ENCODE measurements at places on chromosomes 12 and 14.
A peak's percentile ranks its signal among the peaks of the same experiment; 100 is the strongest.

- no peak for DNase-seq
Measured at GRCh38 chr14:98028162-98028561, 1231.0 kb downstream of the VRK1 start.

DNA sequence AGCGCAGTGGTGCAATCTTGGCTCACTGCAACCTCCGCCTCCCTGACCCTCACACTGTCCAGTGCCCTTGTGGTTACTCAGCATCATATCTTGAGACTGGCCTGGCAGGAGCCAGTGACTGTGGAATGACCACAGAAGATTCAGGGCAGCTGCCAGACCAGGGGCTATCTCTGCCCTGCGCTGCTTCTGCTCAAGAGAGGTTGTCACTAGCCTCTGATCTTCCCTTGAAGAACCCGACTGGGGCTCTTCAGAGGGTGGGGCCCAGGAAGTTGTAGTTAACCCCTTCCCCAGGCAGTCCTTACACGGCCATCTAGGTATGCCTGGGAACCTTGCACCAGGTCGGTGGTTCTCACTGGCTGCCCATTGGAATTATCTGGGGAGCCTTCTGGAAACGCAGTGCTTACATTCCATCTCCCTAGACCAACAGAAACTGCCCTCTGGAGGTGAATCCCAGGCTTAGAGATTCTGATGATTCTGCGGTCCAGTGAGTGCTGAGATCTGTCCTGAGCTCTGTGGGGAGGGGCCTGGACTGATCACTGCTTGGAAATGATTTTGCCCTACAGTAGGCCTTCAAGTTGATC, 41.4 kb downstream of the PLEKHG3 start:
- DNase-seq = no peak

DNA sequence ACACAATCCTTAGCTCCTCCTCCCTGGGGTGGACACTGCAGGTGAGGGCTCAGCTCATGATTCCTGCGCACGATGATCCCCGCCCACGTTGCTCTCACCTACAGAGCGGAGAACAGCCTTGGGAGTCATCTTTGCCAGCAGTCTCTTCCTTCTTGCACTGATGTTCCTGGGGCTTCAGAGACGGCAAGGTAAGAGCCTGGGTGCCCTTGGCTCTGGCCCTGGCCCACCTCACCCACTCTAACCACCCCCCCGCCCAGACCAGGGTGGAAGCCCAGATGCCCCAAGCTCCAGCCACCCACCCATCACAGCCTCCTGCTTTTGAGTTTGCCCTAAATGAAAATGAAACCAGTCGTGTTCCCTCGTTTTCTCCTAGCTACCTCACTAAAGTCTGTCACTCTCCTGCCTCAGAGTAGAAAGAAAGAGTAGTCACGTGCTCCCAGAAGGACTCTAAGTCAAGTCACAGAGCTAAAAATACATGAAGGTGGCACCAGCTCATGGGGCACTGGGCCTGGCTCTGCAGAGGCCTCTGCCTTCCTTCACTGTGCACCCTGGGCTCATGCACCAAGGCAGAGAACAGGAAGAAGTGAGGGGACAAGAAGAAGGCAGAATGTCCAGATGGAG, 9.0 kb downstream of the TAPBPL start:
- DNase-seq = no peak

DNA sequence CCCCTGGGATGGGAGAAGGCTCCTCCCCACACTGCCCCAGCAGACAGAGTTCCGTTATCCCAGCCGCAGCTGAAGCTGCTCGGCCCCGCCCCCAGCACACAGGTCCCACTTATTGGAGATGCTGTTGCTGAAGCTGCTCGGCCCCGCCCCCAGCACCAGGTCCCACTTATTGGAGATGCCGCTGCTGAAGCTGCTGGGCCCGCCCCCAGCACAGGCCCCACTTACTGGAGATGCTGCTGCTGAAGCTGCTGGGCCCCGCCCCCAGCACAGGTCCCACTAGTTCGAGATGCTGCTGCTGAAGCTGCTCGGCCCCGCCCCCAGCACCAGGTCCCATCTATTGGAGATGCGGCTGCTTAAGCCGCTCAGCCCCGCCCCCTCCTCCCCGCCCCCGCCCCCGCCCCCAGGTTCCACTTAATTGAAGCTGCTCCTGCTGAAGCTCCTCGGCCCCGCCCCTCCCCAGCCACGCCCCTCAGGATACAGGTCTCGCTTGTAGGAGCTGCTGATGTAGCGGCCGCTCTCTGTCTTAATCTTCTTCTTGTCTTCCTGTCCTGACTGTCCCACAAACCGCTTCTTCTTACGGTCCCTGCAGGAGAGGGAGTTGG, 12.0 kb downstream of the CFAP73 start:
- DNase-seq = peak; percentile 78

GRCh38 chr12:6158749-6159148, 34.3 kb upstream of the VWF start:
- DNase-seq = no peak

DNA sequence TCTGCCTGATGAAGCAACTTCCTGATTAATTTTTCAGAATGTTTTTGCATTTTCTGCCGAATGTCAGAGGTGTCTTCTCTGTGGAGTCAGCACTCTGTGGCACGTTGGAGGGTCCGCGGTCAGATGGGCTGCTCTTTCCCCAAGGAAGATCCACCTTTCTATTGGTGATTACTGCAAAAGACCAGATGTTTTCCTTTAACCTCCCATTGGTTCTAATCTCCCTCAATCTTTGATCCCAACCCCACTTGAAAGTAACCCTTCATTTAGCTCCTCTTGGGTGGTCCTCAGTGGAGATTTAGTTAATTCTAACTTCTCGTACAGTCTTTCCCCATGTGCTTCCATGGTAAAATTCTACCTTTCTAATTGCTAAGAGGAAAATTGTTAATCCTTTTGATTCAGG, 397.7 kb upstream of the DDHD1 start:
- no peak for DNase-seq

- DNase-seq = peak; percentile 85
Measured at GRCh38 chr12:53208877-53209463, 1.9 kb upstream of the ITGB7 start.

DNA sequence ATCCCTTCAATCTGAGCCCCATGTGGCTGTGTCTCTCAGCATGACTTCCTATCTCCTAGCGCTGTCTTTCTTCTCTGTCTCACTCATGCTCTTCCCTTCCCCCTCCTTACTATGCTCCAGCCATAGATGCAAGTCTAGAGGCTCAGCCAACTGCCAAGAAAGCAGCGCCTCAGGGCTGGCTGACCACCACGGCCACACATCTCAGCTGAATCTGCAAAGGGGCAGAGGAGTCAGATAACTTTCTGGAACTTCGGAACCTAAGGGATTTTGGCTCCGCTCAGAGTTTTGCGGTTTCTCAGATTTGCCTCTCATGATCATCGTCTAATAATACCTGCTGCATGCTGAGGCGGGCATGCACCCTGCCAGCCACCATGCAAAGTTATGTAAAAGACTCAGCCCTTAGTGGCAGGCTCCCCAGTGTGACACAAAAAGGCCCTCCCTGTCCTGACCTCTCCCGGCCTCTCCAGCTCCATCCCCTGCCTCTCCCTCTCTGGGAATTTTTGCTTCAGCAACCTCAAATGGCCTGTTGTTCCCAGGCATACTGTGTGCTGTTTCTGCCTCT, 5.0 kb upstream of the FGF6 start:
- no peak for DNase-seq

GRCh38 chr14:63275611-63276010, 43.1 kb downstream of the GPHB5 start:
- DNase-seq = no peak

DNA sequence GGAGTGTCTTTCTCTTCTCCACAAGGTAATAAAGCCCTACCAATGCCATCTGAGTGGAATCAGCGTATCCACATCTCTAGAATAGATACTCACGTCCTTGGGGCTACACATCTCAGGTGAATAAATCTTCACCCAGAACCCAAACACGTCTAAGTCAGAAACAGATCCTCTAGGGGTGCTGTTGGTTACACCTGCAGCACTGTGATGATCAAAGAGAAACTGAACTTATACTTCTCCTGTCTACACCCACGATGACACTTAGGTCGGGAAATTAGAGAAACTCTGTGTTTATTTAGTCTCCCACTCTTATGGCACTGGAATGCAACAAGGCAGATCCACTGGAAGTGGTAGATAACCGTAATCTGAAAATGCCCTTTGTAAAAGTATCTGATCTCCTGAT, 46.2 kb downstream of the WIF1 start:
- DNase-seq = no peak

- no peak for DNase-seq
Measured at GRCh38 chr12:45974171-45974719, 16.1 kb downstream of the SCAF11 start.

DNA sequence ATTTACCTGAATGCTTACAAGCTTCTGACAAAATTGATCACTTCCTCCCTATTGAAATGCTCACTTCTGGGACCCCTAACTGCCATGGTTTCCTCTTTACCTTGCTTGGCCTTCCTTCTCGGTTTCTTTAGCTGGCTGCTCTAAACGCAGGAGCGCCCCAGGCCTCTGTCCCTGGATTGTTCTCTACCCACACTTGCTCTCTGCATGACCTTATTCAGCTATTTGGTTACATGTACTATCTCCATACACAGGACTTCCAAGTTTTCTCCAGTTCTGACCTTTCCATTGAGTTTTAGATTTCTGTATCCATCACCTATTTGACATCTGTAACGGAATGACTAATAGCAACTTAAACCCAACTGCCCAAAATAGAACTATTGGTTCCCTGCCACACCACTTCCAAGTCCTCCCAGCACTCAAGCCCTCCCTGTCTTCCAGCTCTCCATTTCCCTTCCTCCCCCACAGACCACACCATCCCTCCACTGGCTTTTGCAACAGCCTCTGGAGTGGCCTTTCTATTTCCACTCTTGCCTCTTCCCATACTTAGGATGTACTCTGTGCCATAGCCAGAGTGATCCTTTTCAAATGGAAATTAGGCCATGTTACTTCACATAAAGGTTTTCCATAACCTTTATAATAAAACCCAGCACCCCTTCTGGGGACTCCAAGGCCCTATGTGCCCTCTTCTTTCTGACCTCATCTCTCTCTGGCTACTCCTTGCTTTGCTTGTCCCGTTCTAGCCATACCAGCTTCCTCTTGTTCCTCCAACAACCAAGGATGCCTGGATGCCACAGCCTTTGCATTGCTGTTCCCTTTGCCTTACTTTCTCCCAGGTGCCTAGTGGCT, 202.2 kb downstream of the AEBP2 start:
- DNase-seq = no peak

DNA sequence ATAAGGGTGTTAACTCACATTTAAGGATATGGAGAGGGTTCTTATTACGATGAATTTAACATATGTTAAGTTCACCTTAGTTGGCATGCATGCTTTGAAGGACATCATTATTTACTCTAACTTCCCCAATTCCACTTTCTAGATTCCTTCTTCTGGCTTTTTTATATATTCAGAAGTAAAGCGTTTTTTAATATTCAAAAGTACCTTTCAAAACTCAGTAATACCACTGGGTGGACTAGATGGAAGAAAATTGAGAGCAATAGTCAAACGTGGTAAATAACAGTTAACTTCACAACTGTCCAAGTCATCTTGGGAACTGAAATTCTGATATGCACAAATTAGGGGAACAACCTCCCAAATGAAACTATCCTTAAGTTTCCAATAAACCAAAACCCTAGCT, 9.1 kb downstream of the SINHCAF start:
- DNase-seq = no peak

- no peak for DNase-seq
Measured at GRCh38 chr12:1173781-1174617, 183.0 kb downstream of the ERC1 start.

- DNase-seq = peak; percentile 31
Measured at GRCh38 chr14:22112004-22112403, 438.4 kb upstream of the OR4E1 start.

DNA sequence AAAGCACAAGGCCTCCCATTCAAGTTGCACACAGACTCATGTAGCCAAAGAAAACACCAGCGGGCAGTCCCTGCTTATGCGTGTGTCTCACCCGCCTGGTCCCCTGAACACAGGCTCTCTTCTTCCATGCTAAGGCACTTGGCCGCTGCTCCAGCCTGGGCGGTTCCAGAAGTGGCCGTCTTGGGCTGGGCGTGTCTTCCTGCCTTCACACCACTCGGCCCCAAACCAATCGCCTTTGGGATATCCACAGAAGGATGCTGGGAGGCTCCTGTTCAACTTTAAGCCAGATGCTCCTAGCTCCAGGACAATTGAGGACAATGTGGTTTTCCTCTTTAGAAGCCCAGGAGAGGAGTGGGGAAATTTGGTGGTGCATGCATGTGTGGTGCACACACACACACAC, 2.2 kb downstream of the SCARB1 start:
- DNase-seq = no peak

- DNase-seq = no peak
Measured at GRCh38 chr14:20551606-20552005, 9.2 kb downstream of the RNASE9 start.

DNA sequence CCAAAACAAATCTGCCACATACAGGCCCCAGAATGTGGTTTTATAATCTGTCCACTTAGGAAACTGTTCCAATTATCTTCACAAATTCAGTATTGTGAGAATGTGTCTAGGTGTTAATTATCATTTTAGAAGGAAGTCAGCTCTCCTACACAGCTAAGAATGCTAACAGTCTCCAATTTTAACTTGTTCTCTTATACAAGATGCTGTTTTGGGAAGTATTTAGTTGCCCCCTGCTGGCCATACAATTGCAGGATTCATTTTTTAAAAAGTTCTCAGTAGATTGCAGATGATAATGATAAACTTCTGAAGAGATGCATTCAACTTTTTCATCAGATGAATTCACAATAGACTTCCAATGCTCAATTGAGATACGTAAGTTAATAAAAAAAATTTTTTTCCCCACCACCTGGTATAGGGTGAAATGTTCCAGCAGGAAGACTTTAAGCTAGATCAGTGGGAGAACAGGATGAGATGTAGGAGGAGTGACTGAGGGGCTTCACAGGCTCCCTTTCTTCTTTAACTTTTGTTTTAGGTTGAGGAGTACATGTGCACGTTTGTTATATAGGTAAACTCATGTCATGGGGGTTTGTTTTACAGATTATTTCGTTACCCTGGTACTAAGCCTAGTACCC, 27.3 kb upstream of the OSBPL8 start:
- peak; percentile 85 for DNase-seq

GRCh38 chr14:75453817-75454434, 26.1 kb downstream of the JDP2 start:
- peak; percentile 28 for DNase-seq

GRCh38 chr14:32136027-32136825, 59.1 kb downstream of the ARHGAP5 start:
- DNase-seq = peak; percentile 1

GRCh38 chr14:52917735-52918134, 33.1 kb downstream of the FERMT2 start:
- no peak for DNase-seq

GRCh38 chr12:62846491-62846890, 88.5 kb downstream of the PPM1H start:
- no peak for DNase-seq

- DNase-seq = peak; percentile 15
Measured at GRCh38 chr14:63438065-63438757, 105.0 kb downstream of the PPP2R5E start.

DNA sequence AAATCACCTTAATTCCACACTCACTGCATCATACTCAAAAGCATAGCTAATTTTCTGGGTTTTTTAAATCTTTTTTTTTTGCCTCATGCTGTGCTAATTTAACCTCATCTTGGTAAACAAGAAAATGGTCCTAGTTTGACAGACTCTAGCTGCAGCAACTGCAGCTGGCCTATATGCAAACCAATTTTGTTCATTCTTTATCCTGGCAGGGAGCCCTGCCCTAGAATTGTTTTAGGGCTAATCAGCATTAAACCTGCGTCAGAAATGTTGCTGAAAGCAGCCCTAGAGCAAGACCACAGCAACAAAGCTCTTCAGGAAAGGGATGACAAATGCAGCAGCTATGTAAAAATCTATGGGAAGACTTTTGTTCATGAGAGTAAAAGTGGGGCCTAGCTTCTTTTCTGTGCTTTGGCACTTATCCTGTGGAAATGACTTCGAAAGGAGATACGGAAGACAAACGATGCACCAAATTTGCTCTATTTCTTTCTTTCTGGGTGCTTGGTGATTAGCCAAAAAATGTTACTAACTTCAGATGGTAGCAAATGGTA, 72.2 kb downstream of the DENND5B start:
- no peak for DNase-seq
